ENCODE measurements at places on chromosomes 6 and 20. TPM values are rescaled to one million over a fixed set of nuclear protein-coding genes. Genes with fewer than 3 reads are reported as not detected.
A peak's percentile ranks its signal among the peaks of the same experiment; 100 is the strongest.

The CALHM4 gene
- not detected for total RNA-seq

DNA sequence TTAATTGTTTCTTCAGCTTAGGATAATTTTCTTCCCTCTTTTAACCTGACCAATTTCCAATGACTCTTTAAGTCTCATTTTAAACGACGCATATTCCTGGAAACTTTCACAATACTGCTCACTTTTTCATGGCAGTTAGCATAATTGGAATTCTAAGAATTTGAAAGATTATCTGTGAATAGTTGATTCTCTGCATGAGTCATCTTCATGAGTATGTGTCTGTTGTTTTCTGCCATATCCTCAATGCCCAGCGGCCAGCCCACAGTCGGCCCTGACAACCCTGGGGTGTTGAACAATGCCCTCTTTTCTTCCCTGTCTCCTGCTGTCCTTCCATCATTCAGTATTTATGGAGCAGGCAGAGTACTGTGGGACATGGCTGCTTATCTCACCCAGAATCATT, 554.2 kb downstream of the CDH26 start:
- DNase-seq, result no peak

- DNase-seq, result peak; percentile 42
Measured at GRCh38 chr6:6315660-6316059, 4.8 kb downstream of the F13A1 start.

GRCh38 chr6:53058388-53059195, 6.6 kb upstream of the FBXO9 start:
- no peak for DNase-seq
